SHP77 (cell line): ENCODE measurements at places on chromosomes 2 and 18.
A peak's percentile ranks its signal among the peaks of the same experiment; 100 is the strongest.

- DNase-seq, result peak; percentile 38
These were observed 1.0 kb upstream of the ZNF532 start for GRCh38 chr18:58863539-58864145.

- no peak for DNase-seq
These were observed 548 bp upstream of the FBLN7 start for GRCh38 chr2:112137516-112138158.

DNA sequence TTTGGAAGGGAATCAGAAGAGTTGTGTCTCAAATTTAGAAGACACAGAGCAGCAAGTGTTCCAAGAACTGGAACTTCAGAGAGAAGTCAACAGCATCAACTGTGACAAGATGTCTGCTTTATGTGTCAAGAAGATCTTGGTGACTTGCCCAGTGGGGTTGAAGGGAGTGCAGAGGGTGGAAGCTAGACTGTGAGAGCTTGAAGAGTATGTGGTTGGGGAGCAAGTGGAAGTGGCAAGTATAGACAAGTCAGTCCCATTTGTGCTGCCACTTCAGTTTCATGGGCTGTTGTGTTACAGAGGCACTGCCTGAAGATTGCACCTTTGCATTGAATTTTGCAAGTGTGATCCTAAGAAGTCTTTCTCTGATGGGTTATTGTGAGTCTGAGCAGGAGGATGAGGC lies 68.7 kb upstream of the MC2R start:
- no peak for DNase-seq

GRCh38 chr2:173414823-173415322 lies 60.2 kb downstream of the CDCA7 start:
- no peak for DNase-seq

GRCh38 chr2:47388888-47389287 lies 14.1 kb upstream of the MSH2 start:
- DNase-seq, result no peak

DNA sequence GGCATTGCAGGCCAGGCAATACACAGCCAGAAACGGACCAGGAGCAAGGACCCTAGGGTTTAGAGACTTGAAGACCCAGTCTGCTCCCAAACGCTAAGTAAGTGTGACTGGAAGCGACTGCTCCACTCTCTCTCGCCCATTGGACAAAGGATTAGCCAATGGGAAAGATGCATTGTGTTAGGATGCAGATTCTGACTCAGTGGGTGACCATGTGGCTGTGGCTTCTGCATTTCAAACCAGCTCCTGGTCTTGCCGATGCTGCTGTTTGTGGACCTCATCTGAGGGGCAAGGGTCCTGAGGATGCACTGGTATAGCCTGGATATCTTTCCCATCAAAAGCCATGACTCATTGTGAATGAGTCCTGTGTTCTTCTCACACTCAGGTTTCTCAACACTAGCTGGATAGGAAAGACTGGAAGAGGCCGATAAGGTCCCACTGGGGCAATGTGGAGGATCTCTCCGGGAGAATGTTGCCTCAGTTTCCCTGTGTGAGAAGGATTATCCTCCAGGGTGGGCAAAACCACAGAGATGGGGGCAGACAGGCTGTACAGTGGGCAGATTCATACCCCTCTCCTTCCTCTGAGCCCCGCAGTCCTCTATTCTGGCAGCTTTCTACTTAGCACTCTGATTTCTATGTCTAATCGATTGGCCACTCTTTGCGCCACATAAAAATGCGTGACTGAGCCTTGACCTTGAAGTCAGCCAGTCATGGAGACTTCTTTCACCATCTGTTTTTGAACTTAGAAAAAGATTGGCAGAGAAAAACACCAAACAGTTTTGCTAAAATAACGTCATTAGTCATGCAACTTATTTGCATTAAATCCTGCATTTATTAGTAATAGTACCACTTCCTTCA lies 257.1 kb downstream of the PRKCE start:
- DNase-seq, result no peak

DNA sequence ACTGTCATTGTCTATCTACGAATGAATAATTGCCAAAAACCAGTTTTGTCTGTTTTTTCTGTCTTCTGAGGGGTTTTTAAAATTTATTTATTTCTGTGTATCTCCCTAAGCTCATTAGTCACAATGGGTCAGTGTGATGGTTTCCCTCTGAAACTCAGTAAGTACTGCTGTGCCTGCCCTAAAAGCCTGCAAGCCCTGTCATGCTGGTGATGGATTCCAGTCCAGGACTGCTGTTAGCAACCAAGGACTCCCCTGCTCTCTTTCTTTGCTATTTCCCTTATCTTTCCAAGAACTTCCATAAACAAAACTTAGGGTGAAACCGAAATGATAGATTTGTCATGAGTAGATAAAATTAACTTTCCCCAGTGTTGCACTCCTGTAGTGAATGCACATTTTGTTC lies 11.8 kb upstream of the DSG2 start:
- no peak for DNase-seq

- peak; percentile 94 for DNase-seq
These were observed 388.6 kb upstream of the TNP1 start for GRCh38 chr2:217248312-217248935.

- no peak for DNase-seq
These were observed 157.3 kb upstream of the SALL3 start for GRCh38 chr18:78822171-78822948.

- no peak for DNase-seq
These were observed 79.1 kb downstream of the TRABD2A start for GRCh38 chr2:84801811-84802210.

DNA sequence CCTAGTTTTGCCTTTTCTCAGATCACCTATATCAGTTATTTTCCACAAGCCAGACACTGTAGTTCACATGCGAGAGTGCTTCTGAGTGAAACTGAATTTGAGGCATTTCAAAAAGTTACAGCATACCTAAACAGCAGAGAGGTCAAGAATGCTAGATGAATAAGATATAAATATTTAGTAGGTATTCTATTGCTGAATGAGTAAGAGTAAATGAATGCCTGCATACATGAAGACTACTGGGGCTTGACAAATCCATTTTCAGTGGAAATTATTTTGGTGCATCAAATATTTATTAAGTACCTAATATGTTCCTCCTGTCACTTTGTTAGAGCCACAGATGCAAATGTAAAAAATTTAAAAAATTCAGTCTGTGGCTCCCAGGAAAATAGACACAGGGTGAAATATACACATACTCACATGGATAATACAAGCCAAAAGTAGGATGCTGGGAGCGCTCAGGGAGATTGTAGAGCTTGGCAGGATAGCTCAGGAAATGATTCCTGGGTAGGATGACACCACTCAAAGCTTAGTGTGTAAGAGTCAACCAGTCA lies 27.6 kb upstream of the CDC42EP3 start:
- no peak for DNase-seq

DNA sequence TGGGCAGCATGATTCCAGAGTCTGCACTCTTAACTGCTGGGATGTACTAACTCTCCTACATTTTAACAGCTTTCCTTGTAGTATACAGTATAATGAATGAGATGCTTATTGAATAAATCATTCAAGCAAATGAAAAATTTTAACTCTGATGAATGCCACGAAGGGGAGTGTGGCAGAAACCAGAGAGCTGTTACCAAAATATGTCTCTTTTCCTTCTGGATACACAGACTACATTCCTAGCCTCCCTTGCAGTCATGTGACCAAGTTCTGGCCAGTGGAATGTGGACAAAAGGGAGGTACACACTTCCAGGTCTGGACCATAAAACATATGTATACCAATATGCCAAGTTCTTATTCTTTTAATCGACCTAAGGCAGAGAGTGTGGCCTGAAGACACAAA lies 1.7 kb upstream of the EML4 start:
- DNase-seq, result no peak

GRCh38 chr2:193527146-193527545 lies 1332.4 kb upstream of the TMEFF2 start:
- DNase-seq, result no peak

- no peak for DNase-seq
These were observed 3.2 kb upstream of the NEU2 start for GRCh38 chr2:233029321-233029720.

- DNase-seq, result no peak
These were observed 954 bp downstream of the CCNT2 start for GRCh38 chr2:134919341-134920210.

DNA sequence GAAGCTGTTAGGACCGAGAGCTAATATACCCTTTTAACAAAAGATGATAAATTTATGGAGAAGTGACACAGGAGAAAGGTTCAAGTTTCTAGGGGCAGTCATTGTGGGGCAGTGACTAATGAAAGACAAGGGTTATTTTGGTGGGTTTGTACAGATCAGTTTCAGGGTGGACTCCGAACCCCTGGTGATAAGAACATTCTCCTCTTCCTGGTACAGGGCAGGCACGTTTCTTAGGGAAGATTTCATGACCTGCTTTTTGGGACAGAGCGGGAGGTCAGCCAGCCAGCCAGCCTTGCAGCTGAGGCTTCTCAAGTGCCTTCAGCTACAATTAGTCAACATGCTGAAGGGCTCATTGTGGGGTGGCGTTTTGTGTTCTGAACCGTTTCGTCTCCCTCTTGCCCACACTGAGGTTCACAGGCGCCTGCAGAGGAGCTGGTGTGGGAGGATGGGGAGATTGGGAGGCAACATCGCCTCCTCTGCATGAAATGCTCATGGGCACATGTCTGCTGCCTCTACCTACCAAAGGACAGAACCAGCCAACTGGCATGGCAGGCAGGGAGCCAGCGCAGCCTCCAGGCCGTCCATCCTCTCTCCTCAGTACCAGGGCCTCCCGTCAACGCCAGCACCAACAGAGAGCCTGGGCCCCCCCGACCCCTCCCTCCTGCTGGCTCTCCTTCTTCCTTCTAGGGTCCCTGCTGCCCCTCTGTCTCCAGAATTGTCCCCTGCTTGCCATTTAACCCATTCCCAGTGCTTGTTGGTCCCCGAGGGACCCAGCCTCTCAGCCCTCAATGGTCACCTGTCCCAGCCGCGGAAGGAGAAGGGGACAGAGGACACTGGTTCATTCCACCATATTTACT lies 9.6 kb downstream of the CHMP1B start:
- DNase-seq, result no peak

GRCh38 chr2:3198119-3198518 lies 179.5 kb downstream of the EIPR1 start:
- DNase-seq, result peak; percentile 15

DNA sequence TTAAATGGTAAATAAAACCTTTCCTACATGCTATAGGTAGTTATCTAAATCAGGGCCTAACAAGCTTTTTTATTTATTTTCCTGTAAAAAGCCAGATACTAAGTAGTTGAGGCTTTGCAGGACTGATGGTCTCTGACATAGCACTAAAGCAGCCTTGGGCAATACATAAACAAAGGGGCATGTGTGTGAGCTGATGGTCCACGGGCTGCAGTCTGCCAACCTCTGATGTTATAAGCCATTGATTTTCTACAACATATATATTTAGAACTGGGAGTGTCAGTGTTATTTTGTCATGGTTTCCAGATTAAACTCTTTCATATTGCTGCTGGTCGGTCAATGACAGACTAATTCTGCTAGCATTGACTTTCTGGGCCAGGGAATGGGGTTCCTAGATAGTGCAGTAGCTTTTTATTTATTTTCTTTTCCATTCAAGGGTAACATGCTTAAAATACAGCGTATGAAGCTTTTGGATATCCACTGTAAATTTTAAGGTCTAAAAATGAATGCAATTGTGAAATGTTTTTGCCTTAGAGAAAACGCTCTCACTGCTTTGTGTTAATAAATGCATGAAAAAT lies 134.0 kb downstream of the NEDD4L start:
- no peak for DNase-seq

GRCh38 chr18:8562919-8563318 lies 46.3 kb upstream of the RAB12 start:
- no peak for DNase-seq

DNA sequence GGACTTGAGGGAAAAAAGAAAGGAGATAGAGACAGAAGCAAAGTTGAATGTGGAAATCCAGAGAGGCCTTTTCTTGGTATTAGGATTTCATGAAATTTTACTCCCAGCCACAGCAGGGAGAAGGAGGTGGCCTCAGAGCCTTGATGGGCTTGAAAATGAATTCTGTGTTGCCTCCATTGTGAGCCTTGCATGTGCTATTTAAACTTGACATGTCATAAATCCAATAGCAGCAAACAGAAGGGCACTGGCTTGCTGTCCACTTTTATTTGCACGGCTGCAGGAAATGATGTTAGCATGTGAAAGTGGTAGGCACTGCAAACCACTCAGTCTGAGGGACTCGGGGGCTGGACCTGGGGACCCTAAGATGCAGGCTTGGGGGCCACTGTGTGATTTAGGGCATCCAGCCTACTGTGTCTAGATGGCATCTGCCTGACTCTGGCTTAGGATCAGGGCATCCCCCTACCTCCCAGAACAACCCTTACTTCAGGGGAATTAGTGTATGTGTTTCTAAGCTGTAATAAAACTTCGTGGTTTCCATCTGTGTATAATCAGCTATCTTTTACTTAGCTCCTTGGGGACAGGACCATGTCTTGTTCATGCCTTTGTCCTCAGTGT lies 139.1 kb upstream of the SKOR2 start:
- DNase-seq, result peak; percentile 14

DNA sequence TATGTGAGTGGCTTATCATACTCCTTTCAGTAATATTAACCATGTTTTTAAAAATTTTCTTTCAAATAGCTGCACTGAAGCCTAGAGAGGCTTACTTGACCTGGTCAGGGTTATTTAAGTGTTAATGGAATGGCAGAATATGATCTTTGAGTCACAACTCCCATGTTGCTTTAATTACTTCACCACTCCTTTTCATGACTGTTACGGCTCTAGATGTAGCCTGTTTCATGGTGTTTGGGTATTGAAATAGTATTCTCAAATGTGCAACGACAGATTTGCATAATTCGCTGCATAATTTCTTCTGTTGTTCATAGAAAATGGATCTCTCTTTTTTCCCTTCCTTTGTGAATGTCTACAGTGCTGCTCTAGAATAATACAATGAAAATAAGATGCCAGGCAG lies 51.6 kb upstream of the PLA2R1 start:
- DNase-seq, result no peak

DNA sequence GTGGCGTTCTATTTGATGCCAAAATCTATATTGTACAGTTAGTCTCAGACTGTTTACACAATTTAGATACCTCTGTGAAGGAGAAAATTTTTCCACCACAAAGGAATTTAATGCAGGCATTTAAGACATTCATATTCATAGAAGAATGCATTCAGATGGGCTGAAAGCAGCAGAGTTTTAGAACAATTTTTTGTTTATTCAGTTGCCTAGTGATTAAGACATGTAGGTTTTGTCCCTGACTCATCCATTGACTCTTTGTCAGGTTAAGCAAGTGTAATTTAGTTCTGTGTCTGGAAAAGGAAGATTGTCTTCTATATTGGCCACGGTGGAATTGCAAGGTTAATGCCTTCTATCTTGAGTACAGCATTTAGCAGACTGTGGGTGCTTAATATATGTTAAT lies 515.0 kb downstream of the PARD3B start:
- DNase-seq, result no peak
